ENCODE measurements at places on chromosomes 12 and 14.
A peak's percentile ranks its signal among the peaks of the same experiment; 100 is the strongest.

DNA sequence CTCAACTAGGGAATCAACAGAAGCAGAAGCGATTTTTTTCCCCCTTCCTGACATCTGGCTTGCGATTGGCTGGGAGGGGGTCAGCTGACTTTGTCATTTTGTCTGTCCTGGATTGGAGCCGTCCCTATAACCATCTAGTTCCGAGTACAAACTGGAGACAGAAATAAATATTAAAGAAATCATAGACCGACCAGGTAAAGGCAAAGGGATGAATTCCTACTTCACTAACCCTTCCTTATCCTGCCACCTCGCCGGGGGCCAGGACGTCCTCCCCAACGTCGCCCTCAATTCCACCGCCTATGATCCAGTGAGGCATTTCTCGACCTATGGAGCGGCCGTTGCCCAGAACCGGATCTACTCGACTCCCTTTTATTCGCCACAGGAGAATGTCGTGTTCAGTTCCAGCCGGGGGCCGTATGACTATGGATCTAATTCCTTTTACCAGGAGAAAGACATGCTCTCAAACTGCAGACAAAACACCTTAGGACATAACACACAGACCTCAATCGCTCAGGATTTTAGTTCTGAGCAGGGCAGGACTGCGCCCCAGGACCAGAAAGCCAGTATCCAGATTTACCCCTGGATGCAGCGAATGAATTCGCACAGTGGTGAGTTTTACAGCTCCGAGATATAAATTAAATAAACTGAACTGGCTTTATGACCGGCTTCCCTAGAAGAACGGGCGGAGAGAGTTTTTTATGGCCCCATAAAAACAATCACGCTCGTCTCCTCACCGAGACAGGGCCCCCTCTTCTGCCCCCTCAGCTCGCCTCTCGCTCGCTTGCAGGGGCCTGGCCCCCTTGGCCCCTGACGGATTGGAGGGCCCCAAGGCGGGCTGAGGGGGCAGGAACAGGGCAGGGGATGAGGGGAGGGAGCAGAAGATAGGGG, at the start of gene HOXC6:
Gene HOXC6, plus strand, starts transcription at position 127 of the 888 bp plus-strand sequence. Its CDS starts 82 bp downstream, at position 209.
- no peak for DNase-seq

DNA sequence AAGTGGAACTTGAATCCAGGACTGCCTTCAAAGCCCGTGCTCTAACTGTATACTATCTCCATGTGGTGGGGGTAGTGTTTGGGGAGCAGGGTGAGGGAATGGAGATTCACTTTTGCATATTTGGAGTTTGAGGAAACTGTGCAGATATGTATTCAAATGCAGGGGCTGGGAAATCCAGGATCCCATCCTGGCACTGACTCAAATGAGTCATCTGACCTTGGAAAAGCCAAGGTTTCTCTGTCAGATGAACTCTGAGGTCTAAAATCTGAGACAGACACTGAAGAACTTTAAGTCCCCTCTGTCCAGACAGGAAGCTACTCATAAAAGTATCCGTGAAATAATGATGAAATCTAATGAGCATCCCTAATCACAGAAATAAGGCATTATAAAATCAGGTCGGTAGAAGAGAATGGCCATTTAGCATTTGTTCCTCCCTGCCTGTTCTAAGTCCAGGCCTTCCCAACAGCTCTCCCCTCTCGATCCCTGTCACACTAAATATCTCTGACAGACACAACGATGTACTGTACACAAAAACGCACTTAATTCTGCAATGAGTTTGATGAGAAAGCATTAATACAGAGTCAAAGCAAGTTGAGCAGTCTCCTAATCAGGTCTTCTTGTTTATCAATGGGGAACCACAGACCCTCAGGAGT, 14.4 kb downstream of the NIN start:
- DNase-seq = no peak

DNA sequence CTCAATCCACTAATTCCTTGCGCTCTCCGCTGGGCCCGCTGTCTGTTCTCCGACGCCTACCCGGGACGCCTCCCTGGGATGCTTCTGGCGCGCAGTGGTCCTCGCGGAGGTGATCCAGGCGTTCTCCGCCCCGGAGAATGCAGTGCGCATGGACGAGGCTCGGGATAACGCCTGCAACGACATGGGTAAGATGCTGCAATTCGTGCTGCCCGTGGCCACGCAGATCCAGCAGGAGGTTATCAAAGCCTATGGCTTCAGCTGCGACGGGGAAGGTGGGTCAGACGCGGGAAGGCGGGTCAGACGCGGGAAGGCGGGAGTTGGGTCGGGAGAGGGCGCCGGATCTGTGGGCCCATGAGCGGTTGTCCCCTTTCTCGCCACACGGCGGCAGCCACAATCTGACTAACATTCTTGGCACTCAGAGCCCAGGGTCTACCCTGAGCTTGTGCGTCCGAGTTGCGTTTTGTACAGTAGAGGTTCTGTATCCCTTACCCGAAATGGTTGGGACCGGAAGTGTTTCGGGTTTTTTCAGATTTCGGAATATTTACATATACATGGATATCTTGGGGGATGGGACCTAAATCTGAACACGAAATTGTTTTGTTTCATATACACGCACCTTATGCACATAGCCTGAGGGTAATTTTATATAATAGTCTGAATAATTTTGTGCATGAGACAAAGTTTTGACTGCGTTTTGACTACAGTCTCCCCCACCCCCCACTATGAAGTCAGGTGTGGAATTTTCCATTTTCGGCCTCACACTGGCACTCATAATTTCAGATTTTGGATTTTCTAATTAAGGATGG, 762 bp downstream of the C12orf57 start:
- peak; percentile 64 for DNase-seq

DNA sequence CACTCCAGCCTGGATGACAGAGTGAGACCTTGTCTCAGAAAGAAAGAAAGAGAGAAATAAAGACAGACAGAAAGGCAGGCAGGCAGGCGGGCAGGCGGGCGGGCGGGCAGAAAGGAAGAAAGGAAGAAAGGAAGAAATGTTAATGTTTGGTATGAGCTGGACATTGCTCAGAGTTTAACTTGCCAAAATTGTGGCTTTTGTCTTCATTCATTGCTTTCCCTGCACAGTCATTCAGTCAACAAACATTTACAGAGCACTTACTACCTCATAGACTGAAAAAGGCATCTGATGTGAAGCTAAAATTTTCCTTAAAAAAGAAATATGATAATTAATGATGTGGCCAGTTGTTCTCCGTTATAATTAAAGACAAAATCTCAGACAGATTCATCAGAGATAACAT, 247.1 kb downstream of the SPTSSA start:
- DNase-seq = no peak

- no peak for DNase-seq
Observed at GRCh38 chr12:39846304-39846703, 226.7 kb upstream of the ABCD2 start.

DNA sequence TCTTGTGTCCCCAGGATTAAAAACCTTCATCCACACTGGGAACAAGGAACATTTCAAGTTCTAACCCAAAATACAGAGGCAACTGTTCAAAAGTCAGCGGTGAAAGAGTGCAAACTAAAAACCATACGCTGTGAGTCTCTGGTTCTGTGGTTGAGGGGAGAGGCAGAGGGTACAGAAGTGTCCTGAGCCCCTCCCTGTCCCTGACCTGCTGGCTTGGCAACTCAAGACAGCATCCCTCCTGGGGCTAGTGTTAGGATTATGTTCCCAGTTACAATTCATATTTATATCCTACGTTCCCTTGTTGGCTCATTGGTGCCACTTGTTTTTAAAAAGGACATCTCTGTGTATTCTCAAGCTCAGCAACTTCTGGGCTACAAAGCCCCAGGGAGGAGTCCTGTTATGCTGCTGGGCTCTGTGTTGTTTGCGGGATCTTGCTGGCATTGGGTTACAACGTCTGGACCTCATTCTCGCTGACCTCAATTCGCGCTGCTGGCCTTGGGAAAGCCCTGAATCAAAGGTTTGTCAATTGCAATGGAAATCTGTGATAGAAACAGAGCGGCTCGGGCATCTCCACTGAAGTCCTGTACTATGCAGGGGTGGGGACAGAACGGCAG, 420.8 kb downstream of the FUT8 start:
- no peak for DNase-seq

- no peak for DNase-seq
Observed at GRCh38 chr12:77064896-77065360, 441 bp downstream of the E2F7 start.

DNA sequence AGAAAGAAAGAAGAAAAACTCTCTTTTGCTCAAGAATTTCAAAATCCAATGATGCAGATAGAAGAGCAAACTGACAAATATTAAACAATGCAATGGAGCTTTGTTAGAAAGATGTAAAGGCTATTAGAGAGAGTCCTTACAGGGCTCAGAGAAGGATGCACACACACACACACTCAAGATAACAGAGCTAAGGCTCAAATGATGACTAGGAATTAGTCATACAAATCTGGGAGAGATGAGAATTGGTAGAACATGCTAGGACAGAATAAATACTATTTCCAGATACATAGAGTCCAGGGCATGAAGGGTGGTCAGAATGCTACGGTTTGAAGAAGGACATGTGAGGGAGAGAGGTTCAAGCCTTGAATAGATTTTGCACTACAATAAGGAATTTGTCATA, 650.1 kb upstream of the MDGA2 start:
- no peak for DNase-seq

- DNase-seq = no peak
Observed at GRCh38 chr14:25944020-25944419, 653.8 kb downstream of the NOVA1 start.

GRCh38 chr12:48794870-48795269, 6.0 kb upstream of the ADCY6 start:
- DNase-seq = no peak

GRCh38 chr14:45252366-45253069, 484 bp downstream of the MIS18BP1 start:
- DNase-seq = no peak

GRCh38 chr12:124853781-124854636, 9.7 kb downstream of the SCARB1 start:
- DNase-seq = no peak

- DNase-seq = no peak
Observed at GRCh38 chr14:24632761-24633160, 1.2 kb downstream of the GZMB start.

GRCh38 chr12:48883305-48884161, 17.9 kb upstream of the RND1 start:
- DNase-seq = no peak

GRCh38 chr14:68661226-68662225, 131.3 kb downstream of the ZFP36L1 start:
- no peak for DNase-seq
